ENCODE measurements at places on chromosomes 7 and 10.

GRCh38 chr7:137519181-137519691 is 175.7 kb upstream of the PTN start:
- DNase-seq, result no peak

- no peak for DNase-seq
These were observed 102.9 kb upstream of the MACROH2A2 start for GRCh38 chr10:69949770-69950169.

- no peak for DNase-seq
These were observed 14.1 kb upstream of the MKX start for GRCh38 chr10:27759483-27760272.

DNA sequence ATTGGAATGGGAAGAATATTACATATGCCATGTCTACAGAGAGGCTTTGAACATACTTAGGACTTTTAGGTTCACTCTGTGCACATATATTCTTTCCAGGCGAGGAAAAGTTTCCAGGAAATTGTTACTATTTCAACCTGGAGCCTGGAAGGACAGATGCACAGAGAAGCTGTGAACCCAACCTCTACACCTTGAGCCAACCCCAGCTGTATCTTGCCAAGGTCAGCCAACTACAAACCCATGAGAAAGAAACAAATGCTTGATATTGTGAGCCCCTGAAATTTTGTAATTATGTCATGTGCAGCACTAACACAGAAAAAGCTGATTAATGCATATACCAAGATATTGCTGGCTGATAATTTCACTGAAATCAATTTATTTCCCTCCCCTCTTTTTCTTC is 404.9 kb downstream of the GLRX3 start:
- DNase-seq, result no peak

GRCh38 chr10:126468876-126469643 is 80.8 kb upstream of the ADAM12 start:
- DNase-seq, result peak; percentile 57

GRCh38 chr10:6274484-6274883 is 71.8 kb downstream of the PFKFB3 start:
- no peak for DNase-seq

DNA sequence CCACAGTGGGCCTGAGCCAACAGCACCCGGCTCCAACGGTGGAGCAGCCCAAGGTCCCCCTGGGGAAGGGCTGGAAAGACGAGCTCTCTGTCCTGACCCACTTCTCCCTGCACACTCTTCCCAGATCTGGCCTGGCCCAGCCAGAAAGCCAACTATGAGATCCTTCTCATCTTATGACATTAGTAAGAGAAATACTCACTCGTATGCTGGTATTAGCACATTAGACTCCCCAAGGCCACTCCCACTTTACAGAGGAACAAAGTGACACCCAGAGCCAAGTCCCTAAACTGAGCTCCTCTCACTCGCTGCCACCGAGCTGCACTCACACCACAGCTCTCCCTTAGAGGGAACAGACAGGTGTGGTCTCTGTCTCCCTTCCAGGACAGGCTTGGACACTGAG is 24.8 kb downstream of the DLG5 start:
- no peak for DNase-seq

- DNase-seq, result no peak
These were observed 6.9 kb upstream of the ZNF33A start for GRCh38 chr10:38003588-38003987.

GRCh38 chr10:110959379-110960332 is 40.3 kb downstream of the SHOC2 start:
- peak; percentile 50 for DNase-seq

- DNase-seq, result no peak
These were observed 45.2 kb upstream of the DMTF1 start for GRCh38 chr7:87106974-87107612.

- no peak for DNase-seq
These were observed 126.5 kb upstream of the CHRM2 start for GRCh38 chr7:136741941-136742340.

DNA sequence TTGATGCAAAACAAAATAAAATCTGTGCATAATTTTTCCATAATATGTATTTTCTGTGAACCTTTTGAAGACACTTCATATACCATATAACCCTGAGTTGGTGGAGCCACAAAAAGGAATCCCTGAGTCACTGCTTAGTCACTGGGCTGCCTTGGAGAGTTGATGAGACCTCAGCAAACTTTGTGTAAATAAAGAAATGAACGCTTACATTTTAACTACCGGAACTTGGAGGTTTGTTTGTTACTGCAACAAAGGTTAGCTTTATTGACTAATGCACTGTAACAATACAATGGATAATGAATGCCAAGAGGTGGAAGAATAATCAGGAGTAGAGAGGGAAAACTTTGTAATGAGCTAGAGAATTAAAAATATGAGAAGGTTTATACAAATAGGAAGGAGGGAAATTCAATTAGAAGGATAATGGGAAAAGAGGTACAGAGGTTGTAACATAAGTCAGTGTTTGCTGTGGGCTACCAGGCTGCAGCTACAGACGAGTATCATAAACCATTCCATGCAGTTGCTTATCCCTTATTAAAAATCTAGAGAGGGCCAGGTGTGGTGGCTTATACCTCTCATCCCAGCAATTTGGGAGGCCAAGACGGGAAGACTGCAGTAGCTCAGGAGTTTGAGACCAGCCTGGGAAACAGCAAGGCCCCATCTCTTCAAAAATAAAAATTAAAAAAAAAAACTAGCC is 1042.1 kb downstream of the TYW1 start:
- DNase-seq, result peak; percentile 70

GRCh38 chr10:131579251-131580071 is 267.9 kb upstream of the TCERG1L start:
- no peak for DNase-seq

GRCh38 chr7:28413011-28413410 is 693 bp downstream of the CREB5 start:
- no peak for DNase-seq

DNA sequence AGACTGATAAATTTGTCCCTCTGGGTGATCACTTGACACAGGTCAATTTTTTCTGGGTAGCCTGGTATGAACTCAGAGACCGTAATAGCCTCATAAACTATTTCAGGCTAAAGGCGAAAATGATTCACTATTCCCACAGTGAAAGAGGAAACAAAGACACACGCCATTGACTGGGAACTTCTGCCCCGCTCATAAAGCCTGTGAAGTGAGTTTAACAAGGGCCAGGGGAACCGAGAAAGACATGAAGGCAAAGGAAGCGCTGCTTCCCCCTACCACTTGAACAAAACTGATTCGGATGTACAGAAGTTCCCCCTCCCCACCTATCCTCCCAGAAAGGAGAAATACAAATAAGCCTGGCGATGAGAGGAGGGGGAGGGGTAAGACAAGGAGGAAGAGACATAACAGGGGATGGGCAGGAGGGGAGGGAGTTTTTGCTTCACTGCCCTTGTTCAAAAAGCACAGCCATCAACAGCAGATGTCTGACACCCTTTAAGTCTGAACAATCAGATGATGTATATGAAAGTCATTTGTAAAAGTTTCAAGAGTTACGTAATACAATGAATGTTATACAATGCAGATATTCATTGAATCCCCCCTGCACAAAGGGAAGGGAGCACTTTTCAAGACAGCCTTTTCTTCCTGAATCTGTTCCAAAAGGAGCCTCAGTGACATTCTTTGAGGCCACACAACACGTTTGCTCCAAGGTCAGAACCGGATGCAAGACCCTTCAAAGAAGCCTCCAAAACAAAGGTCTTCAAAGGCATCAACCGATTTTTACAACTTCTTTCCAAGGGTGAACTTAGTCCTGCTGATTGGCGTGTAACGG is 734 bp downstream of the ABCB4 start:
- DNase-seq, result peak; percentile 55

- DNase-seq, result peak; percentile 21
These were observed 297.4 kb upstream of the NEBL start for GRCh38 chr10:21194510-21194993.

DNA sequence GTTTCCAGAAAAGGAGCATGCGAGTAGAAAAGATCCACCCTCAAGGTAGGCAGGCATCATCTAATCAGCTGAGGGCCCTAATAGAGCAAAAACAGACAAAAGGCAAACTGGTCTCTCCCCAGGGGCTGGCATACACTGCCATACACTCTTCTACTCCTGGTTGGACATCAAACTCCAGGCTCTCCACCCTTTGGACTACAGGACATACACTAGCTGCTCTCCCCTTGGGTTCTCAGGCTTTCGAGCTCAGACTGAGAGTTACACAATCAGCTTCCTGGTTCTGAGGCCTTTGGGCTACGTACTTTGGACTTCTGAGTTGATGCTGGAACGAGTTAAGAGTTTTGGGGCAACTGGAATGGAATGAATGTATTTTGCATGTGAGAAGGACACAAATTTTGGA is 50.9 kb upstream of the TM9SF3 start:
- no peak for DNase-seq

DNA sequence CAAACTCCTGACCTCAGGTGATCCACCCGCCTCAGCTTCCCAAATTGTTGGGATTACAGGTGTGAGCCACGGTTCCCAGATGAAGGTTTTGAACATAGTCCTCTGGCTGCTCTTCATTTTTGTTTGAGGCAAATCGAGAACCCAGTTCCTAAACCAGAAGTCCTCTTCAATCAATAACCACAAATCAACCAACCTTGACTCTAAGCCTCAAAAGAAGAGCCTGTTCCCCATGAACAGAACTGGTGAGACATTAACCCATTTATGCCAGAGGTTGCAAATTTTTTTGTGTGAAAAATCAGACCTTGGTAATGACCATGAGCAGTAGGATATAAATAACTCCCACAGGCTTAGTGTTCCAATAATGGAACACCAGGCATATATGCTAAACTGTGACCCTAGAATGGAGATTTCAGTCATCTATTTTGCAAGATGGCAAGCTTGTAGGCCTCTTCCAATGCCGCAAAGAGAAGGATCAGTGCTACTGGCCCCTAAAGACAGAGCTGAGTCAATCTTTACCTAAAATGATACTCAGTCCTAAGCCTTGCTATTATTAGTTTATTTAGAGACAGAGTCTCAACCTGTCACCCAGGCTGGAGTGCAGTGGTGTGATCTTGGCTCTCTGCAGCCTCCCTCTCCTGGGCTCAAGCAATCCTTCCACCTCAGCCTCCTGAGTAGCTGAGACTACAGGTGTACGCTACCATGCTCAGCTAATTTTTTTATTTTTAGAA is 15.9 kb downstream of the KPNA7 start:
- no peak for DNase-seq

- DNase-seq, result no peak
These were observed 36.1 kb upstream of the ZNF518A start for GRCh38 chr10:96093948-96094347.

GRCh38 chr7:146683439-146683838 is 566.8 kb downstream of the CNTNAP2 start:
- DNase-seq, result peak; percentile 4

- DNase-seq, result no peak
These were observed 6.1 kb upstream of the KEL start for GRCh38 chr7:142968229-142968628.

DNA sequence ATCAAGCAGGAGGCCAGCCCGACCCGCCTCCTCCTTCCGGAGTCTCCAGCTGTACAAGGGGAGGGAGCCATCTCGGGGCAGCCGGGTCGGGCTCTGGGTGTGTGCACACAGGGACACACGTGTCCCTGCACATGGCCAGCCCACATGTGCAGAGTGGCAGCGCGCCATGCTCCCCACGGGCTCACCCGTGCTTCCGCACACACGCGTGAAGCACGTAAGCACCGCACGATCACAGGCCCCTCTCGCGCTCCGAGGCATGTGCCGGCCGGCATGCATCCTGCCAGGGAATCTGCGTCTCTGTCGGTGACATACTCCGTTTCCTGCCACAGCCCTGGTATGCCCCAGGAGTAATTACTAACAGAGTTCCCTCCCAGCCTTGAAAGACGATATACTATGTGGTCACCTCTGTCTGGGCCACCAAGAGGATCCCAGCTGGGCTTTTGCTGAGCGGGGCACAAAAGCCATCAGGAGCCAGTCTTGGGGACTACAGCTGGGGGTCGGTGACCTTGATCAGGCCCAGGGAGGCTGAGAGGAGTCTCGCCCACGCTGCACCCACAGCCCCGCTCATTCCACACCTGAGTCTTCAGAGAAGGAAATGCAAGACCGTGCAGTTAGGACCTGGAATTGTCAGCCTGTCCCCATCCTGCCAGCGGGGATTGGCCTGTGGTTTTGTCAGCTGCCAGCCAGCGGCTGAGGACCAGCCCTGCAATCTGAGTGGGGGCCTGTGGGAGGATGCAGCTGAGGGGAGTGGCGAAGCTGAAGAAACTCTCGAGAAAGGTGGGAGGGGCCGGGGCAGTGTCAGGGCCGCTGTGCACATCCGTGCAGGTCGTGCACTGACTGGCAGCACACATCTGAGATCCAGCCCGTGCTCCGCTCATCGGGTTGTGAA is 11.0 kb upstream of the LFNG start:
- DNase-seq, result peak; percentile 61

DNA sequence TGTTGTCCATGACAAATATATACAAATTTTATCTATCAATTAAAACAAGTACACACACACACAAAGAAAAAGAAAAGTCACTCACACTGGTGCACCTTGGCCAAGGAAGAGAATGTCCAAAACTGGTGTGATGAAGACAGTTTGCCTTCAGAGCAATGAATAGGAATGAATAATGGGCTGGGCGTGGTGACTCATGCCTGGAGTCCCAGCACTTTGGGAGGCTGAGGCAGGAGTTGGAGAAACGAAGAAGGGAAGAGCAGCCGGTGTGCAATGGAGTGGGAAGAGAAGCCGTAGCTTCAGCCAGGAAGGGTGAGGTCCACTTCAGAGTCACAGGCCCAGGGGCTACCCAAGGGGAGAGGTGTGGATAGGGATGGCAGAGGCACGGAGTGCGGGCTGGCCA is 253.6 kb downstream of the CCSER2 start:
- no peak for DNase-seq

DNA sequence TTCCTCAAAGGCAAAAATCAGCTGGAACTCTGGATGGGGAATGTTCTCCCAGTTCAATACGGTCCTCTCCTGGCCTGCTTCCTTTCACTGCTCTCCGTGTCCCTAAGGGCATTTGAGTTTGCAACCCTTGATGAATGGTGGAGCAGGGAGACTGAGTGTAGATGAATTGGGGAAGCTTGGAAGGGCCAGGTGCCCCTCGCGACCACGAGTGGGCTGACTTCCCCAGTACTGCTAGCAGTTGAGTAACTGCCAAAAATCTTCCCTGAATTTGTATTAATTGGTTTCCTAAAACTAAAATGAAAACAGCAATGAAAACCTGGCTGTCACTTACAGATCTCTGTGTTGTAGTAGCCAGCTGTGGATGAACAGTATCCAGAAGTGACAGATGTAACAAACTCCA is 13.6 kb downstream of the IRF5 start:
- DNase-seq, result no peak

GRCh38 chr7:71768450-71768849 is 636.5 kb downstream of the GALNT17 start:
- peak; percentile 86 for DNase-seq

- DNase-seq, result peak; percentile 37
These were observed 301.5 kb upstream of the CACNA2D1 start for GRCh38 chr7:82745117-82745516.

- no peak for DNase-seq
These were observed 27.4 kb upstream of the RASGEF1A start for GRCh38 chr10:43294241-43294658.

- no peak for DNase-seq
These were observed 48.7 kb upstream of the ZMIZ1 start for GRCh38 chr10:79020015-79020491.

Data from fibroblast of skin of abdomen (primary cell).